Cardiac atrium fibroblast (primary cell): ENCODE measurements at places on chromosomes 3 and 15. TPM values are rescaled to one million over a fixed set of nuclear protein-coding genes. Genes with fewer than 3 reads are reported as not detected.

The AMIGO3 gene
- total RNA-seq: 4.9 TPM in 1 of 2 replicates, not detected in the other

The KBTBD13 gene
- total RNA-seq: not detected in 2 replicates

The MCF2L2 gene
- 0.16 and 0.18 TPM in 2 replicates for total RNA-seq

The EXD1 gene
- not detected in 2 replicates for total RNA-seq

The APEH gene
- total RNA-seq: 80.2 and 111 TPM in 2 replicates

The AHSG gene
- total RNA-seq: not detected in 2 replicates

The CHCHD4 gene
- total RNA-seq: 11.2 and 16.5 TPM in 2 replicates

The GPR156 gene
- 0.49 and 3.4 TPM in 2 replicates for total RNA-seq

The CNTN4 gene
- total RNA-seq: not detected in 2 replicates

The SYNM gene
- 1.1 and 1.6 TPM in 2 replicates for total RNA-seq

The DUOXA2 gene
- not detected in 2 replicates for total RNA-seq

The SLC51A gene
- total RNA-seq: not detected in 2 replicates

The RHOA gene
- total RNA-seq: 563 and 758 TPM in 2 replicates

The ADAMTS17 gene
- 0.90 and 1.5 TPM in 2 replicates for total RNA-seq

The MBNL1 gene
- total RNA-seq: 174 and 269 TPM in 2 replicates

The COL6A5 gene
- not detected in 2 replicates for total RNA-seq

The PPP1R14D gene
- total RNA-seq: not detected in 2 replicates

The UPK1B gene
- 0.18 TPM in 1 of 2 replicates, not detected in the other for total RNA-seq

The FRMD4B gene
- 0.90 and 3.1 TPM in 2 replicates for total RNA-seq

The HIGD2B gene
- 0.36 TPM in 1 of 2 replicates, not detected in the other for total RNA-seq

The DAPK2 gene
- 0.36 and 1.8 TPM in 2 replicates for total RNA-seq

The SLC49A4 gene
- total RNA-seq: 9.9 and 13.0 TPM in 2 replicates

The LEKR1 gene
- total RNA-seq: 1.3 TPM in 1 of 2 replicates, not detected in the other

The PFKFB4 gene
- 35.4 and 41.0 TPM in 2 replicates for total RNA-seq

The BDH1 gene
- total RNA-seq: 1.9 and 5.2 TPM in 2 replicates

The RYR3 gene
- not detected in 2 replicates for total RNA-seq

The ASB7 gene
- total RNA-seq: 6.1 and 9.7 TPM in 2 replicates

The TNK2 gene
- 10.1 and 10.2 TPM in 2 replicates for total RNA-seq

The RLBP1 gene
- total RNA-seq: not detected in 2 replicates

The MAGEF1 gene
- total RNA-seq: 14.4 and 14.9 TPM in 2 replicates
